ENCODE measurements at places on chromosomes 16 and 17.

- no peak for DNase-seq
Measured at GRCh38 chr17:62098623-62099231, 33.6 kb upstream of the MED13 start.

DNA sequence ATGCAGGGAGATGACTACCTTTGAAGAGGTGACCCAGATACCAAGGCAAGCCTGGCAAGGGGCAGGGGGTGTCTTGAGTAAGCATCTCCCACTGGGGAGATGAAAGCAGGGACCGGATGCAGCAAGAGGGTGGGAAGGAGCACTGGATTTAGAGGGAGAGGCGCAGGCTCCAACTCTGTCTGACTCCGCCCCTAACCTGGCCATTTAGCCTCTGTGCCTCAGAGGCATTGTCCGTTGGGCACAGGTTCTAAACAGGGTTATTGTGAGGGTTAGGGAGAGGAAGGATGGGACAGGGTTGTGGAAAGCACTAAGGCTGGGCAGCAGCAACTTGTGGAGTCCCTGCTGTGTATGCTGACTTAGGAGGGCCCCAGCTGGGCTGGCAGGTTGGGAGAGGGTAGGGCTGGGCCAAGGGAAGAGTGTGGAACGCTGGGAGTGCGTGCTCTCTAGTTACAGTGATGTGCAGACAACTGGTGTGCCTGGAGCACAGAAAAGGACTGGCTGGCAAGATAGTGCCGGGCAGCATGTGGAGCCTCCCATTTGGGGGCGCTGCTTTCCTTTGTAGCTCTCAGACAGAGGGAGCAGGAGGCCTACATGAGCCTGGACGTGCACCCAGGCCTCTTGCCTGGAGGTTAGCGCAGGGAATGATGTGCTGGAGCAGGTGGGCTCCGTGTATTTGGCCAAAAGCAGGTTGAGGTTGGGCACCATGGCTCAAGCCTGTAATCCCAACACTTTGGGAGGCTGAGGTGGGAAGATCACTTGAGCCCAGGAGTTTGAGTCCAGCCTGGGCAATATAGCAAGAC is 26.2 kb downstream of the TBX2 start:
- no peak for DNase-seq

DNA sequence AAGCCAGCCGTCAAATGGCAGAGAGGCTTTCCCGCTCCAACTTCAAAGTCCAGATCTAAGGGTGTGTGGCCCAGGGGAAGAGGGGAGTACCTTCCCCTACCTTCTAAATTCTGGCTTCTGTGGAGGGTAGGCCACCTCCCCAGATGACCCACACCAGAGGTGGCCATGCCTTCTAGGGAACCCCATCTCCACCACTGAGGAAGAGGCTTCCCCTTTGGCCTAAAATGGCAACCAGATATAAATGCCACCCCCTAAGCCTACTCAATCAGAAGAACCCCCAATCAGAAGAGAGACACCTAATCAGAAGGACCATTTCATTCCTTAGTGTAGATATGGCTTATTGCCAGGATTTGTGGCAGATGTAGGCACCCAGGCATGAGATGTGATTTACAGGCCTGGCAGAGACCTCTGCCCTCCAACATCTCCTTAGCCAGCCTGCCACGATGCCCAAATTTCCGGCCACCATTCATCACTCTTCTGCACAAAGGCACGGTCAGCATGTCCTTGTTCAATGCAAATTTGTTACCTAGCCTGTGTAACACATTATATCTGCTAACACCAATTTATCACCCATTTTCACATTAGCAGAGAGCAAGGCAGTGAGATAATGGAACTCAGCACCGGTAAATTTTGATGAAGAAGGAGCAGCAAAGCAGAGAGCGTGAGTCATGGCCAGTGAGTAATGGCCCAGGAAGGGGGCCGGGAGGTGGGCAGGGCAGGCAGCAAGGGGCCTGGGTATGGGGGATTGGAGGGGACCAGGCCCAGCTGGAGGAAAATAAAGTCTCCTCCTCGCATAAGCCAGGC is 1.2 kb upstream of the MGAT5B start:
- DNase-seq: no peak

GRCh38 chr16:12303653-12304052 is 327.1 kb downstream of the SNX29 start:
- DNase-seq: no peak

GRCh38 chr16:68401871-68402747 is 46.2 kb downstream of the SMPD3 start:
- no peak for DNase-seq

DNA sequence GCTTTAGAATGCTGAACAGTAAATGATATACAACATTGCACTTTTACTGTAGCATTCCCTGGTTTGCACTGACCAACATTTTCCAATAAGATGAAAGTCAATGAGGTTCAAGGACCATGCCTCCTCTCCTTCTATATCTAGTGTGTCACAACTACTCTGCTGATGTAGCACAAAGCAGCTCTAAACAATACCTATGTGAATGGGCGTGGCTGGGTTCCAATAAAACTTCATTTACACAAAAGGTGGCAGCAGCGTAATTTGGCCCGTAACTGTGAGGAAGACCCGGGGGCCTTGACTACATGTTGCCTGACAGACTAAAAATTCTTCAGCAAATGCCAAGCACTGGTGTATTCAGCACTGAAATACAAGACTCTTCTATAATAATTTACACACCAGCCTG is 6.5 kb downstream of the SRP68 start:
- DNase-seq: no peak

GRCh38 chr17:37024181-37024637 is 75.5 kb downstream of the AATF start:
- peak; percentile 55 for DNase-seq

GRCh38 chr16:75929046-75929445 is 202.8 kb upstream of the CPHXL start:
- DNase-seq: no peak

DNA sequence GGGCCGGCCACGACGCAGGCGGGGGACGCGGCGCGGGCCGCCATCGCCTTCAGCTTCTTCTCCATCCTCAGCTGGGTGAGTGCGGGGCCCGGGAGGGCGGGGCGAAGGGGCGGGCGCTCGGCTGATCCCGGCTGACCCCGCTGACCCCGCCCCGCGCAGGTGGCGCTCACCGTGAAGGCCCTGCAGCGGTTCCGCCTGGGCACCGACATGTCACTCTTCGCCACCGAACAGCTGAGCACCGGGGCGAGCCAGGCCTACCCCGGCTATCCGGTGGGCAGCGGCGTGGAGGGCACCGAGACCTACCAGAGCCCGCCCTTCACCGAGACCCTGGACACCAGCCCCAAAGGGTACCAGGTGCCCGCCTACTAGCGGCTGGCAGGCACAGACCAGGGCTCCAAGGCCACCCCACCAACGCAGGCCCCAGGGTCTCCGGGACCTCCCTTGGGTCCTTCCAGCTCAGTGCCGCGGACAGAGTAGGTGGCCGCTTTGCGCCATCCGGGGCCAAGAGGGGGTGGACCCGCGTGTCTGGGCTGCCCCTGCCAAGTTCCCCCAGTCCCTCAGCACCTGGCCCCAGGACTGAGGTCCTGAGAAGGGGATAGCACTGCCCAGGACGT is 3.0 kb downstream of the SYNGR3 start:
- no peak for DNase-seq

GRCh38 chr16:48013491-48013901 is 142.3 kb downstream of the ABCC12 start:
- no peak for DNase-seq

- DNase-seq: no peak
Measured at GRCh38 chr17:32335046-32335445, 6.9 kb downstream of the C17orf75 start.
